ENCODE measurements at places on chromosomes 1 and 21.
A peak's percentile ranks its signal among the peaks of the same experiment; 100 is the strongest.

- no peak for DNase-seq
Observed at GRCh38 chr1:96721053-96721415, 550 bp upstream of the PTBP2 start.

DNA sequence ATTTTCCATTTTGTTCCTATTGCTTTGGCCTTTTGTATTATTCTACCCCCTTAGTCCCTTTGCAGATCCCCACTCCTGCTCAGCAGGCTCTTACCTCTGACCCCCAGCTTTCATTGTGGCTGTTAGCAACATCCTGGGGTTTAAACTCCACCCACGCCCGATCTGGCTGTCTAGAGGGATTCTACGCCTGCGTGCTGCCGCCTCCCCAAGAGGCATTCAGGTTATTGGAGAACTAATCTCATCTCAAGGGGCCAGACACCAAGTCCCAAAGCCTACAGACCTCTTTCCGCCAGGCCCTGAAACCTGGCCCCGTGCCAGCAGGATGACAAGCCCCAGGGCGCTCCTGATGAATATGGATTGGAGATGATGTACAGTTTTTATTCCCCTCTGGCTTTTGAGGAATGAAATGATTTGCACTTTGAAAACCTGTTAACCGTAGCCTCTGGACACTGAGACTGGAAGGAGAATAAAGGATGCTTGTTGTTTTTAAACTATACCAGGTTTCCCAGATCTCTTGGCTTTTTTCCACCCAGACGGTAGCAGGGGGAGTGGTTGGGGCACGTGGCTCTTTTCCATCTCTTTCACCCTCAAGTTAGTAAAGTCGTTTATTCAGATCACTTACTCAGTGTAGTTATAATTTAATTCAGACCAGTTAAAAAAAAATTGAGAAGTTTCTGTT lies 14.5 kb upstream of the IKBKE start:
- DNase-seq = no peak

DNA sequence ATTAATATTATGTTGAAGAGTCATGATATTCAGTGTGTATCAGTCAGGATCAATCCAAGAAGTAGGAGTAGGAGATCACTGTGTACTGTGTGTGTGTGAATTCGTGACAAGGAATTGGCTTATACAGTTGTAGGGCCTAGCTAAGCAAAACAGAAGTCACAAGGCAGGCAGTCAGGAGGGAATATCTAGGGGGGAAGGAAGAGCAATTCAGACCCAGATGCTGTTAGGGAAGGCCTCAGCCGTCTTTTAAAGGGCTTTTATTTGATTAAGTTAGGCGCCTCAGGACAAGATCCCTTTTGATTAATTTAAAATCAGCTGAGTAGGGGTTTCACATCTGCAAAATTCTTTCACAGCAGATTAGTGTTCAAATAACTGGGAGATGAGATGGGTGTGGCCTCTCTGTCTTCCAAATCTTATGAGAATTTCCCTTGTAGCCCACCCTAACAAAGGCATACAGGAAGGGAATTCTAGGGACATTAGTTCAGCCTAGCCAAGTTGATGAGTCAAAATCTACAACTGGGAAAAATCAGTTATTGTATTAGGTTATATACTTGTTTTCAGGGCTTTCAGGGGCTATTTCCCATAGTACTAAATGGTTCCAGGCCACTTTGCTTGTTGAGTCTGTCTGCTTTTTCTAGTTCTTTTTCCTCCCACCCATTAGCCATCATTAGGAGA lies 47.4 kb downstream of the ALG6 start:
- no peak for DNase-seq

- DNase-seq = no peak
Observed at GRCh38 chr1:42177541-42177981, 13.0 kb upstream of the GUCA2A start.

DNA sequence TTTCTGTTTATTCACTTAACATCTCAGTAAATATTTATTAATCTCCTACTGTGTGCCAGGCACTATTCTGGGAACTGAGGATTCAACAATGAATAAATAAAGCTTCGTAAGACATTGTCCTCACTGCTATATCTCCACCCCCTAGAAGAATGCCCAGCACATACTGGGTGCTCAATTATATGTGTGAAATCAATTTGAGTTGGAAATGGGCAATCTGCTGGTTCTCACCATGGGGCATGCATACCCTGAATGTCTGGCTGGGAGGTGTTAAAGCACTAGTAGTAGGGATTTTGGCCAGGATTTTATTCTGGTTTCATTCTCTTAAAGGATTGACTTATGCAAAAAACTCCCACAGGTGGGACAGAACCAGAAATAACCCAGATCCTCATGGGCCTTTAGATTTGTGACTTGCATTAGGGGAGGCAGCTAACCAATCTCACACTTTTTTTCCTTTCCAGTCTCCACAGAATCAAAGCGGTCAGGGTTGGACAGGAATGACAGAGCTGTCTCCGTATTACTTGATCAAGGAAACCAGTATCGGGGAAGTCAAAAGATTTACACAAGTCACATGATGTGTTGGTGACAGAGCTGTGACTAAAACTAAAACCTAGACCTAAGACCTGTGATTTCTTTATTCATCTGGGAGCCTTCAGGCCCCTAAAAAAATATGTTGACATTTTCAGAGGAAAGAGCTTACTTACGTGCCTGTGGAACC lies 12.8 kb downstream of the GFI1 start:
- no peak for DNase-seq

GRCh38 chr21:24671901-24672300 lies 935.4 kb downstream of the MRPL39 start:
- DNase-seq = no peak

DNA sequence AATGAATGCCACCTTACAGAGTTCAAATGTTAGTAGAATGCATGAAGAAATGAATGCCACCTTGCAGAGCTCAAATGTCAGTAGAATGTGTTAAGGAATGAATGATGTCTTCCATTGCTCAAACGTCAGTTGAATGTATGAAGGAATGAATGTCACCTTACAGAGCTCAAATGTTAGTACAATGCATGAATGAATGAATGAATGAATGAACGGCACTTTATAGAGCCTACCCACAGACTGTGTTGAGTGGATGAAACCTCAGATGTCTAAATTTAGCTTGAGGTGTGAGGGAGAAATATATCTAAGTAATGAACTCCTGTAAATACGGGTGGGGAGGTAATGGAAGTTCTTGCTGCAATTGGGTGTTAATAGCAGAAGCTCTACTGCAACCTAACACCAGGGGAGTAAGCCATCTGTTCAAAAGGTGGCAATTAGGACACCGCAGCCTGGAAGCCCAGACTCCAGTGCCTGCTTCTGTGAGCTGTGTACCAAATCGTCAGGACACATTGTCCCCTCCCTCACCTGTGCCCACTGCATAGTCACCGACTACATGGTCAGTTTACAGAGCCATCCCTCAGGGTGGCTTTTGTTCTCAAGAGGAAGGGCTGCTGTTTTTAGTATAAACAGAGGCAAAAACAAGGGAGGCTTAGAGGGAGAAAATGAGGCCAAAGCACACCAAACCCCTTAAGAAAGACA lies 26.7 kb downstream of the SUSD4 start:
- no peak for DNase-seq

GRCh38 chr1:117967881-117968280 lies 38.3 kb downstream of the WDR3 start:
- DNase-seq = no peak

DNA sequence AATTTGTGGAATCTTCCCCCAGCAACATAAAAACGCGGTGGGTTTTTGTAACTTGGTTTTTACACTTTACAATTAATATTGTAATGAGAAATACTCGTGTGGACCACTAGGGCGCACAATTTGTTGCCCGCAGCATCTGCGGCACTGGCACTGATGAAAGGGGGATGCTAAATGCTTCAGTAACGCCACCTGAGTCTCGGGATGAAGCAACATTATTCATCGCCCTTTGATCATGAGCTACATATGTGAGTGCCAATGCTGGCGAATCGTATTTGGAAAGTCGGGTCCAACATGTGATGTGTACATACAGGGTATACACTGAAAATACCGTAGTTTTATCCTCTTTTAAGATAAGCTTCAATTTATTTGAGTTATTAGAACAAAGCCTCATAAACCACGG lies 34.2 kb upstream of the COX20 start:
- DNase-seq = peak; percentile 69

GRCh38 chr1:171803045-171803444 lies 21.6 kb downstream of the METTL13 start:
- no peak for DNase-seq

DNA sequence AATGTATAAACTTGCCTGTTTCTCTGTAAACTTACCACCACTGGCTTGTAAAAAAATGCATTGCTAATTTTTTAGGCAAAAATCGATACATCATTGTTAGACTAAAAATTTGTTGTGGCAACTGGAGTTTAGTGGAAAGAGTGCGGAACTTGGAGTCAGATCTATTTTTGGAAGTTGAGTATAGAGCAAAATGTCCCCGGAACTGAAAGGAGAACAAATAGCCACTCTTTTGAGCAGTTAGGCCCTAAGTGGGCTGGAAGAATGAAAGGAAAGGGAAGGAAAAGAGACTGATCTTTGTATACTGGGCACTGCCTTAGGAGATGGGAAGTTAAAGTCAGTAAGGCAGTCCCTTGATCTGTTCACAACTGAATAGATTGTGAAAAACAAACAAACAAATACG lies 30.2 kb downstream of the OPTC start:
- DNase-seq = no peak

DNA sequence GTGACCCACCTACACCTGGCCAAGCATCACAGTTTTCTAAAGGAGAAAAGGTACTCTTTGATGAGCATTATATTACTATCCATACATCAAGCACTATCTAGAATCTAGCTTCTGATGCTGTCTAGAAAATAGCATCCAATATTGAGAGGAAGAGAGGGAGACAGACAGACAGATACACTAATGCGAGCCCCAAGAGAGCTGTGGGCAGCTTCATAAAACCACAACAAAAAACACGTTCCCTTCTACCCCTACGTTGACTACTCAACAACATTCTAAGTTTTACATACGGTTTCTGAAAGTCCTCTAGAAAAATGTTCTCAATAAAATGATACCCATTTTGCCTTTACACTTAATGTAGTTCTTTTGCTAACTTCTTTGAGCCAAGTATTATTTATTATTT lies 221.8 kb downstream of the SLC45A1 start:
- no peak for DNase-seq

- DNase-seq = no peak
Observed at GRCh38 chr1:205588636-205589035, 43.2 kb downstream of the ELK4 start.

DNA sequence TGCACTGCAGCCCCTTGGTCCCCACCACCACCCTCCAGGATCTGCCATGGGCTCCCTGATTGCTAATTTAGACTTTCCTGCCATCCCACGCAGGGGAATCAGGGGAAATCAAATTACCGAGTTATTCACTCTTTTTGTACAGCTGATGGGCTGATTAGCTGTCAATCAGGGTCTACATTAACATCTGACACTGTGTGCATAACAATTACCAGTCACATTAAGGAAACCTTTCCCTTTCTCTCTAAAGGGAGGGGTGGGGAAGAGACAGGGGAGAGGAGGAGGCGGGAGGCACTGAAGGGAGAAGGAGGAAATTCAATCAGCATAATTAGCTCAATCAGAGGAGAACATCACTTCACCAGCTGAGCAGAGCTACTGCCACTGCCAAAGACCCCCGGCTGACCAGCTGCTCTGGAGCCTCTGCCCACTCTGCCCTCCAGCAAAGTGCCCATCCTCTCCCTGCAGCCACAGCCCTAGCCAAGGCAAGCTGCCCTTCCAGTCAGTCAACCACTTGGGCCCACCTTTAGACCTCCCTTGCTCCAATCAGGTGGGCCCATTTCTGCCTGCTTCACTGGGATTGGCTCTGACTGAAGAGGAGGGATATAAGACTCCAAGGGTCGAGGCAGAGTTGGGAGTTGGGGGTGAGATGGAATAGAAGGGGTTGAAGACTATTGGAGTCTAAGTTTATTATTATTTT lies 199.3 kb upstream of the ZC3H12A start:
- DNase-seq = no peak

Measured in CD4-positive, alpha-beta T cell treated with Interferon alpha-2 for 1 hour (primary cell).